IPS DF 6.9 (cell line): ENCODE measurements at places on chromosomes 6 and 20.

DNA sequence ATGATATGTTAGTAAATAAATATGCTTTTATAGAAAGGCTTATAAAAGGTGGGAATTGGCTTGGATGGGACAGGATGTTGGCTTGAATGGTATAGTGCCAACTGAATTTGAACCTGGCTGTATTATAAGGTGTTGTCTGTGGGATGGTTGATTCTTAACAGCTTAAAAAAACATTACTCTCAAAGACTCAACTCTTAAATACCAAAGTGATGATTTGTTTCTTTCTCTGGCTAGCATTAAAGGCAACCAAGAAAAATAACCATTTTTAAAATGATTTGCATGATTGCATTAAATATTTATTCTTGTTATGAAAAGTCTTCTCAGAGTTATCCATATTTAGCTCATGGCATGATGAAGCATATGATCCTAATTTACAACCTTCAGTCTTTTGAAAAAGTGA lies 216.2 kb downstream of the RIMS1 start:
- no peak for DNase-seq

GRCh38 chr6:125759959-125760457 lies 10.6 kb downstream of the HEY2 start:
- DNase-seq: no peak

DNA sequence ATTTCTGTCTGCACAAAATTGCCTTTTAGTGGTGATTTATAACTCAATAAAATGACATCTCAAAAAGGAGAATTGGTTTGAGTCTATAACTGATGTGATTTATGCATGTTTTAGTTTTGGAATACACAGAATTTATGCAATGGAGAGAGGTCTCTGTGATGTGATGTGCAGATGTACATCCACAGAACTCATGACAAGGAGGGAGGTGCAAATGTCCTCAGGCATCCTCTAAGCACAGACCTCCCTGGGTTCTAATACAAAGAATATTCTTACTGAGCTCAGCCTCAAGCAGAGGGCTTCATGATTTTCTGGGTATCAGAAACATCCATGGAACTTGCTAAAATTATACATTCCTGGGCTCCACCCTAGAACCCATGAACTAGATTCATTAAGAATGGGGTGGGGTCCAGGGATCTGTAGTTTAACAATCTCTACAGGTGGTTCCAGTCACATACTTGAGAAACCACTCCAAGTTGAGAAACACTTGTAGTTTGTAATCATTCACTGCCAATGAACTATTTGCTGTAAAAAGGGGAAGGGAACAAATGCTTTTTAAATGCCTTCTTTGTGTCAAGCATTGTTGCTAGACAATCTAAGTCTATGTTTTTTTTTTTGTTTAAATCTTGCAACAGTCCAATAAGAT lies 60.2 kb upstream of the NEDD9 start:
- DNase-seq: no peak

- DNase-seq: no peak
These were observed 10.9 kb upstream of the TDRD6 start for GRCh38 chr6:46676604-46677313.

GRCh38 chr20:62805155-62805710 lies 598 bp downstream of the OGFR start:
- no peak for DNase-seq
